ENCODE measurements at places on chromosomes 3 and 15. TPM values are rescaled to one million over a fixed set of nuclear protein-coding genes. Genes with fewer than 3 reads are reported as not detected.

DNA sequence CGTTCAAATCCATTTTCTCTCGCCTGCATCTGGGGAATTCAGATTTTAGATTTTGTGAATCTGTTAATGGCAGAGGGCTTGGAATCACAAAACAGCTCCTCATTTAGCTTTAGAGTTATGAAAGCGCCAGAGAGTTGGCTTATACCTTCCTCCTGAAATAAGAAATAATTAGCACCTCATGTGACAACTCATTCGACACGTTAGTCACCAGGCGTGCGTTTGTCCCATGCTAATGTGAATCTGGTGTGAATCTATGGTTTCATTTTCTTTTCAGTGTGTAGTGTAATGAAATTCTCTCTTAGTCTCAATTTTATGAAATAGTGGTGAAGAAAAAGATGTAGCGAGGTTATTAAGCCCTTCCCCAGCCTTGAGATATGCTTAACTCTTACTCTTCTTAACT lies 89.4 kb downstream of the EDEM1 start:
- no peak overlapping the region for H3K4me3 ChIP-seq
- H3K27me3 ChIP-seq = no peaks in the 10 kb centered on the region
- H3K27ac ChIP-seq = no peak overlapping the region
- no peaks in the 10 kb centered on the region for H3K4me1 ChIP-seq

- H3K36me3 ChIP-seq = peaks cover 9% of the 10 kb centered on the region
- no peak overlapping the region for H3K27ac ChIP-seq
- peaks cover 24% of the 10 kb centered on the region for H3K4me1 ChIP-seq
- no peak for DNase-seq
- H3K4me3 ChIP-seq = no peak overlapping the region
Measured at GRCh38 chr15:70226337-70226980, 128.7 kb upstream of the TLE3 start.

The HYKK gene
- total RNA-seq = 0.86 TPM

DNA sequence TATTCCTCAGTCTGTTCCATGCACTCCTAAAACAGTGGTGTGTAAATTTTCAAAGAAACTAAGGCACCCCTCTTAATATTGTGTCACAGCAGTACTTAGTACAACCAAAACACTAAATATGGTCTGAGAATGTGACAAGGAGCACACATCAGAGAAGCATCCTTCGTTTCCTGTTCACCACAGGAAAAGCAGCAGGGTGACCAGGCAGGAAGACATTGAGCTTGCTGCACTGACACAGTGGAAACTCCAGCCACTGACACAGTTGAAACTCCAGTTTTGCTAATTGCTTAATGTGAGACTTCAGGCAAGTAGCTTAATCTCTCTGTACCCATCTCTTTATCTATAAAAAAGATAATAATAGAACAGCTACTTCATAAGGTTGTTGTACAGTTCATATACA lies 353.0 kb upstream of the RORA start:
- no peak for DNase-seq
- no peaks in the 10 kb centered on the region for H3K36me3 ChIP-seq
- peaks cover 2% of the 10 kb centered on the region for H3K27me3 ChIP-seq
- no peaks in the 10 kb centered on the region for H3K4me1 ChIP-seq
- H3K4me3 ChIP-seq = no peak overlapping the region
- H3K27ac ChIP-seq = no peak overlapping the region

The PLA2G4B gene
- total RNA-seq = 5.7 TPM

DNA sequence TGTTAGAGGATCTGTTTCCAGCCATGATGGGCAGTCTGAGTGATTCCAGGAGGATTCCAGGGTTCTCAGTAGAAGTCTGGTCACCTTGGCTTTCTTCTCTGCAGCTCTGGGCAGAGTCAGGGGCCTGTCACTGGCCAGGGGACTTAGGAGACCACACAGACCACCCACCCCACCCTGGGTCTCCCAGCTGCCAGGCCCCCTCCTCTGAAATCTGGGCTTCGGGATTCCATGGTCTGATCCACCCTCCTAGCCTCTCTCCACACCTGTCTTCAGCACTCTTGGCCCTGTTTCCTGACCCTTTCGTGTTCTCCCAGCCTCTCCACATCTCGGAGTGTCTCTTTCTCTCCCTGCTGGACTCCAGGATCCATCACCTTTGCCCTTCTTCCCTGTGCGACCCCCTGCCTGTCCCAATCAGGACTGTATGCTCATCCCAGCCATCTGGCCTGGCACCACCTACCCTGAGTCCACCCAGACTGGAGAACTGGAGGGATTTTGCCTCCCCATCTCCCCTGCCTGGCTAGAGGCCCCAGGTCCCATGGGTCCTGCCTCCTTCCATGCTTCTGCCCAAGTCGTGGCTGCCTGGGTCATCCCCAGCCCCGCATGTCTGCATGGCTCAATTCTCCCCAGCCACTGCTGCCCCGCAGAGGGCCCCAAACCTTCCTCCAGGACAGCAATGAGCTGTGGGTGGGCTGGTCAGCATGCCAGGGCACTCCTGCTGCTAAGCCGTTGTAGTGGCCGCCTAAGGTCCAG lies 34.3 kb downstream of the GOLGA6L10 start:
- H3K27ac ChIP-seq = peak overlapping the region; percentile 57
- no peak overlapping the region for H3K4me3 ChIP-seq
- H3K27me3 ChIP-seq = peaks cover 10% of the 10 kb centered on the region
- no peaks in the 10 kb centered on the region for H3K36me3 ChIP-seq
- no peak for DNase-seq

The INSYN1 gene
- total RNA-seq = 9.6 TPM

The TTLL13 gene
- 0.19 TPM for total RNA-seq

The PRICKLE2 gene
- total RNA-seq = 12.9 TPM

DNA sequence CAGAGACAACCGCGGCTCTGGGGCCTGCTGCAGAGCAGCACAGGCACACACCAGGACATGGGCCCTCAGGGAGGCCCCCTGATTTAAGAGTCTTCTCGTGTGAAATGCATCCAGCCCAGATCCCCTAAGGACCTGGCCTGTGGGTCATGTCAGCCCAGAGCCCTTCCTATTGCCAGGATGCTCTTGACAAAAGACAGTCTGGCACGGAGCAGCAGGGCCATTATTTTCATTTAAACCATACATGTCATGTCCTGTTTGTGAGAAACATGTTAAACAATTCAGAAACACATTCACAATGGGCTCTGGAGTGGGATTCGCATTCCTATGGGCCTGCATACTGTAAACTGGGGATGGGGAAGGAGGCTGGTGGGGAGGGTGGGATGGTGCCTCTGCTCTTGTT lies 367.4 kb upstream of the WNT5A start:
- peak overlapping the region; percentile 97 for H3K27ac ChIP-seq
- H3K27me3 ChIP-seq = no peaks in the 10 kb centered on the region
- no peaks in the 10 kb centered on the region for H3K36me3 ChIP-seq
- no peak for DNase-seq

- no peak overlapping the region for H3K4me3 ChIP-seq
- H3K27ac ChIP-seq = no peak overlapping the region
- H3K36me3 ChIP-seq = no peaks in the 10 kb centered on the region
- no peak for DNase-seq
- no peaks in the 10 kb centered on the region for H3K27me3 ChIP-seq
Measured at GRCh38 chr3:146277953-146278631, 27.2 kb upstream of the PLSCR4 start.

GRCh38 chr3:132399054-132399929 lies 18.0 kb upstream of the DNAJC13 start:
- DNase-seq = peak; percentile 38
- peaks cover 4% of the 10 kb centered on the region for H3K27me3 ChIP-seq
- H3K4me3 ChIP-seq = no peak overlapping the region
- no peaks in the 10 kb centered on the region for H3K4me1 ChIP-seq
- H3K36me3 ChIP-seq = no peaks in the 10 kb centered on the region

GRCh38 chr15:72172796-72173195 lies 24.8 kb downstream of the GRAMD2A start:
- H3K27ac ChIP-seq = no peak overlapping the region
- H3K36me3 ChIP-seq = no peaks in the 10 kb centered on the region
- H3K4me1 ChIP-seq = peaks cover 14% of the 10 kb centered on the region

The CAMK2N2 gene
- 5.6 TPM for total RNA-seq

The ZMYND10 gene
- 2.3 TPM for total RNA-seq

DNA sequence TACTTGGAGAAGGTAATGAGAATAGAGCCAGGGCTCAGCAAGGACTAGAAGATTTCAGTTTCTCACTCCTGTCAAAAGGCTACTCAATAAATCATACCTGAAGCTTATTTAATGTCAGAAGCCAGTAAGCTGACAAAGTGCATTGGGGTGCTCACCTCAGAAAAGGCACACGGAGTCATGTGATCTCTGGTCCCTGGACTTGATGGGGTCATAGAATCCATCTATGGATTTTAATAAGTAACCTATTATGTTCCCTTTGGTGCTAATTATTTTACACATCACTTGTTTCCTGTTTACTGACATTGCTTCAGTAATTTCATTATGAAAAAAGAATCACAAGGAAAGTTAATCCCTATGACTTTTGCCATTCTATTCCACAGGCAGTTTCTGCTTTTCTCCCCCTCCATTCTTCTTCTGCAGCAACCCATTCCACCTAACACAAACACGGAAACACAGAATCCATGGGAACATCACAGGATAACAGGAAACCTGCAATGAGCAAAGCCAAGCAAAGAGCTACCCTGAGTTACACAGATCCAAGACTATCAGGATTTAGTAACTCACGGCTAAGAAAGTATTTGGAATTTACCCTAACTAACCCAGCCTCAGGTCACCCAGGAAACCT lies 159.6 kb downstream of the MEIS2 start:
- H3K4me1 ChIP-seq = peaks cover 48% of the 10 kb centered on the region
- no peak overlapping the region for H3K4me3 ChIP-seq
- no peak for DNase-seq

The IL5RA gene
- not detected for total RNA-seq

DNA sequence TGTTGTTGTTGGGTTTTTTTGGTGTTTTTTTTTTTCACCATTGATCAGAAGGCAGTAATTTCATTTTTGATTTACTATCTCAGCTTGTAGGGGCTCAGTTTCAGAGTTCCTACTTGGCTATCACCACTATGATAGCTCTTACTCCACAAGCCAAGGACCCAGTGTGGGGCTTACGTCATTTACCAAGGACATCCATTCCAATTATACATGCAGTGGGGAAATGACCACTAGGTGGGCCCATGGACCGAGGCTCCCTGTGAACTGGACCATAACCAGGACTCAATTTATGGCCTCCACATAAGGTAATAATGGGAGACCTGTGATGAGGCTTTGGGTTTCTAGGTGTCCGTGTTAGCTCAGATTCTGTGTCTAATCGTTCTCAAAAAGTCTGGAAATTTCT lies 67.5 kb upstream of the CACNA1D start:
- H3K27ac ChIP-seq = no peak overlapping the region
- H3K4me3 ChIP-seq = no peak overlapping the region
- no peaks in the 10 kb centered on the region for H3K4me1 ChIP-seq
- peaks cover 18% of the 10 kb centered on the region for H3K27me3 ChIP-seq
- DNase-seq = no peak
- H3K36me3 ChIP-seq = no peaks in the 10 kb centered on the region

DNA sequence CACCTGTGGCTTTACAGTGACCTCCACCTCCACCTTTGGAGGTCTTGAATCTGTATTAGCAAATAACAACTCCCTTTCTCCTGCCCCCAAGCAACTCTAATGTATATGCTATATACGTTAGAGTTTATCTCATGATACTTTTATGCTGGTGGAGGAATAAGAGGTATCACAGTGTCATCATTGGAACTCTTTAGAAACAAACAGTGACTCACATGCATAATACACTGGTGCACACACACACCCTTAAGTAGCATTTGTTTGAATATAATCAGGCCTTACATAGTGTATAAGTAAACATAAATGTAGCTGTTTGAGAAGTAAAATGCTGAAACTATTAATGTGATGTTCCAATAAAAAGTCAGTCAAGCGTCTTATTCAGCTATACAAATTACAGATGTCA lies 280.2 kb upstream of the C2CD4B start:
- H3K4me1 ChIP-seq = peaks cover 10% of the 10 kb centered on the region
- DNase-seq = no peak
- H3K36me3 ChIP-seq = no peaks in the 10 kb centered on the region
- no peaks in the 10 kb centered on the region for H3K27me3 ChIP-seq
- no peak overlapping the region for H3K27ac ChIP-seq

DNA sequence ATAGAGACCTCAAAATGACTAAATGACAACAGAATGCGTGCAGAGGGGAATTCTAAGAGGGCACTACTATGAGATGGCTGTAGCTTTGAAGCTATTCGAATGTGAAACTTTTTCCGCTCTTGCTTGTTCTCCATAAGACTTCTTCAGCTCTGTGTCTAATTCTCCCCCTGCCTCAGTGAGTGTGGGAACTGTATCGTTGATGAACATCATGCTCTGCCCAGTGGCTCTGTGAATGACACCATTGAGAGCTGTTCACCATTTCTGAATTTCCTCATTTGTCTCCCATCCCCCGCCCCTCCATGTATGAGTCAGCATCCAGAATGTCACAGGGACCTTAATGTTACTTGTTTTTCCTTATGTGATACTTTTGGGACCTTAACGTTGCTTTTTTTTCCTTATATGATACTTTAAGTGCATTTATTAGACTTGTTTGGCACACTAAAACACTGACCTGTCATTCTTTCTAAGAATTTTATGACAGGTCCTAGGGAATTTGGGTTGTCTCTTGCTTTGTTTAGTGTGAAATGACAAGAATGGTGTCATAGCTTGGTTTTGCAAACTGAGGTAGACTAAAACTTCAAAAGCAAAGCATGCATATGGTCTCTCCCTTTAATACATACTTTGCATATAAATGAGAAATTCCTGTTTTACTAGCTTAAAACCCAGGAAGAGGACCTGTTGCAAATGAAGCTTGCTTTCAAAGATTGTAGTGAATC lies 99.6 kb downstream of the FNDC3B start:
- H3K4me3 ChIP-seq = peak overlapping the region; percentile 28
- peak overlapping the region; percentile 97 for H3K27ac ChIP-seq
- H3K36me3 ChIP-seq = peaks cover 1% of the 10 kb centered on the region
- H3K4me1 ChIP-seq = peaks cover 83% of the 10 kb centered on the region
- peak; percentile 24 for DNase-seq
- H3K27me3 ChIP-seq = no peaks in the 10 kb centered on the region

DNA sequence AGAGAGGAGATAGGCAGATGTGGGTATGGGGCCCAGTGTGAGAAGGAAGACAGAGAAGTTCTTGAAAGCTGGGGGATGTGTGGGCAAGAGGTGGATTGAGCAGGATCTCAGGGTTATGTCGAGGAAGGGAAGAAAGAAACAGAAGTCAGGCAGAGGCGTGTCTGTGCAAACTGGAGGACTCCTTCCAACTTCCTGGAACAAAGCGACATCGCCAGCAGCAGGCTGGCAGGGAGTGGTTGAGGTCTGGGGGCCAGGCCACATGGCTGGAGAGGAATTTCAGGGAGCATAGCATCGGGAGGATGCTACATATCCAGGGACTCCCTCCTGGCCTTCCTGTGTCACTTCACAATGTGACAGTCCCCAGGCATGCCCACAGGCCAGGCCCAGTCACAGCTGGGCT lies 42.9 kb upstream of the MYZAP start:
- H3K36me3 ChIP-seq = no peaks in the 10 kb centered on the region
- no peak overlapping the region for H3K4me3 ChIP-seq
- no peaks in the 10 kb centered on the region for H3K27me3 ChIP-seq
- DNase-seq = no peak
